Activated CD8-positive, alpha-beta memory T cell treated with anti-CD3 and anti-CD28 coated beads for 1 hour (primary cell): ENCODE measurements at places on chromosomes 2 and 18.

GRCh38 chr2:210376694-210377093 lies 61.7 kb upstream of the MYL1 start:
- no peak for DNase-seq

GRCh38 chr2:6054161-6054671 lies 362.0 kb downstream of the SOX11 start:
- no peak for DNase-seq

- DNase-seq: no peak
These were observed 2.2 kb downstream of the RBM45 start for GRCh38 chr2:178114462-178114861.

DNA sequence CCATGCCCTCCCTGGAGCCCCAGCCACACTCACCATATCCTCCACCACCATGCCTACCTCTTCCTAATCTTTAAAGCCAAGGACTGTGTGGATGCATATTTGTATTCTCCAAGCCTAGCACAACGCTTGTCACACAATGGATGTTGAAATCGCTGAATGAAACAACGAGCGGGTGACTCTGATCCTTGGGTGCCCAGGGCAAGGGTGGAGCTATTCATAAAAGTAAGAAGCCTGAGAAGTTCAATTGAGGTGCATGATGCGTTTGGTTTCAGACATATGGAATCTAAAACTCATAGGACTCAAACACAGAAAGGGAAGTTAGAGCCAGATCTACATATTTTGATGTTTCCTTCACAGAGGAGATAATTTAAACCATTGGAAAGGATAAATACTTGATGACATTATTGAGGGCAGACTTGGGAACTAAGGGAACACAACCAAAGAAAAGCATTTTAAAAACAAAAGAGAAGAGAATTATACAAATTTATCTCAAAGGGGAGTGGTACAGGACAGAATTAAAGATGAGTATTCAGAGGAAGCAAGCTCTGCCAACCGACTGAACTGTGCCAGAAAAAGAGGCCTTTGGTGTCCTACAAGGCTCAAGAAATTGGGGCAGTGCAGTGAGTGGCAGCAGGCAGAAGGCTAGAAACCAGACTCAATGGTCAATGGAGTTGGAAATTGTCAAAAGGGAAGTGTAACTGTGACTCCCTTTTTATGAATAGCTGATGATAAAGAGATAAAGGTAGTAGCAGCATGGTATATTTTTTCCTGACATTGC lies 200.6 kb upstream of the NCKAP5 start:
- no peak for DNase-seq

DNA sequence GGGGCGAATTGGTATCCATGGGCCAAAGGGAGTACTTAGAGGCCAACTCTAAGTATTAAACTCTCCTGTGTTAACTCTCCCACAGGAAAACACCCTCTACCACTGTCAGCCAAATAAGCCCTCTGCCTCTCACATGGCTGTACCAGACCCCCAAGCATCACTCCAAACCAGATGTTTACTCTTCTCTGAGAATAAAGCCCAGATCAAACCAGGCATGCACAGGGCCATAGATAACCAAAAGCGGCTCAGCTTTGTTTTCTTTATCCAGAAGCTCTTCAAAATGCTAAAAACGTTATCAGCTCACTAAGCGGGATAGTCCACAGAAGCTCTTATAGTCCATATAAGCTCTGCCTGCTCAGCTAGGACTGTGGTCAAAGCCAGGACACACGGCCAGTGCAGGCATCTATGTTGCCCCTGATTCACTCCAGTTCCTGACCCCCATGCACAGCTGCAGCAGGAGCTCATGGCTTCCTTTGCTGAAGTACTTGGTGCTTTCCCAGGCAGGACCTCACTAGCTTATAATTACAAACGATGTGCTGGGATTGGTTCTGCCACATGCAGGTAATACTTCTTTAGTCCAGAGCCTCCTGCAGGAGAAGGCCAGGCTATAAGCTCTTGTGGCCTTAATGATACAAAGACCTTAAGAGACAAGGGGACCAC lies 21.0 kb upstream of the SEMA4C start:
- no peak for DNase-seq

- DNase-seq: no peak
These were observed 50.8 kb downstream of the FAM228A start for GRCh38 chr2:24225499-24226242.

DNA sequence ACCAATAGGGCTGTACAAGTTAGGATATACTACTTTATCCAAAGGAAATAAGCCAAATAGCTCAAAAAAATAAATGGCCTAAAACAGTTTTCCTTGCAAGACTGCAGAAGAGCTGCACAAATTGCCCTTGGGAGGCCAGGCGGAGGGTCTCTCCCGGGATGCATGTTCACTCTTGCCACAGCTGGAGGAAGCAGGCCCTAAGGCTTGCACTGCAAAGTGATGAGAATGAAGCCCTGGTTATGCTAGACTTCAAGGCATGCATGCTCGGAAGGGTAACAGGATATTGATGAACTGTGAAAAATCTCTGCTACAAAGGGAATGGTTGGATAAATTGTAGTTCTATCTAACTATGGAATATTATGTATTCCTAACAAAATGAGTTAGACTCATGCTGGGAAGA lies 27.5 kb upstream of the LDLRAD4 start:
- DNase-seq: no peak

DNA sequence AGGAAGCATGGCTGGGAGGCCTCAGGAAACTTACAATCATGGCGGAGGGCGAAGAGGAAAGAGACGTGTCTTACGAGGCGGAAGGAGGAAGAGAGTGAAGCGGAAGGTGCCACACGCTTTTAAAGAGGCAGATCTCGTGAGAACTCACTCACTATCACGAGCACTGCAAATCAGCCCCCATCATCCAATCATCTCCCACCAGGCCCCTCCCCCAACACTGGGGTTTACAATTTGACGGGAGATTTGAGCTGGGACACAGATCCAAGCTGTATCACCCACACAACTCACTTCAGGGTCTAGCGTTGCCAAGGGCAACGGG lies 5.1 kb upstream of the BOK start:
- DNase-seq: no peak

- no peak for DNase-seq
These were observed 21.9 kb downstream of the ST6GAL2 start for GRCh38 chr2:106864051-106864450.

- no peak for DNase-seq
These were observed 49.4 kb downstream of the RND3 start for GRCh38 chr2:150438041-150438440.

GRCh38 chr2:130813722-130814121 lies 23.0 kb upstream of the ARHGEF4 start:
- no peak for DNase-seq

DNA sequence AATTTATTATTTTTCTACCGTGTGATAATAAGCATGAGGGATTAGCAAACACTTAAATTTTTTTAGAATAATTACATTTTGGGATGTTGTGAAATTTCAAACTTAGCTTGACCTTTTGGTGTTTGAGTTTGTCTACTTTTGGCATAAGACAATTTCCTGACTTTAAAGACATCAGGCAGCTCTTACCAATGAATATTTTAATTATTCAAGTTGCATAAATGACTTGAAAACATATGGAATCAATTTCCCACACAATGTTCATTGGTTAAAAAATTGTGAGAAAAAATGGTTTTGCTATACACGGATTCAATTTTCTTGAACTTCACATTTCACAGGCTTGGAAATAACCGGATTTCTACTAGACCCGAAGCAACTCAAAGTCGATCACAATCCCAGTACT lies 243.4 kb downstream of the IKZF2 start:
- DNase-seq: no peak

DNA sequence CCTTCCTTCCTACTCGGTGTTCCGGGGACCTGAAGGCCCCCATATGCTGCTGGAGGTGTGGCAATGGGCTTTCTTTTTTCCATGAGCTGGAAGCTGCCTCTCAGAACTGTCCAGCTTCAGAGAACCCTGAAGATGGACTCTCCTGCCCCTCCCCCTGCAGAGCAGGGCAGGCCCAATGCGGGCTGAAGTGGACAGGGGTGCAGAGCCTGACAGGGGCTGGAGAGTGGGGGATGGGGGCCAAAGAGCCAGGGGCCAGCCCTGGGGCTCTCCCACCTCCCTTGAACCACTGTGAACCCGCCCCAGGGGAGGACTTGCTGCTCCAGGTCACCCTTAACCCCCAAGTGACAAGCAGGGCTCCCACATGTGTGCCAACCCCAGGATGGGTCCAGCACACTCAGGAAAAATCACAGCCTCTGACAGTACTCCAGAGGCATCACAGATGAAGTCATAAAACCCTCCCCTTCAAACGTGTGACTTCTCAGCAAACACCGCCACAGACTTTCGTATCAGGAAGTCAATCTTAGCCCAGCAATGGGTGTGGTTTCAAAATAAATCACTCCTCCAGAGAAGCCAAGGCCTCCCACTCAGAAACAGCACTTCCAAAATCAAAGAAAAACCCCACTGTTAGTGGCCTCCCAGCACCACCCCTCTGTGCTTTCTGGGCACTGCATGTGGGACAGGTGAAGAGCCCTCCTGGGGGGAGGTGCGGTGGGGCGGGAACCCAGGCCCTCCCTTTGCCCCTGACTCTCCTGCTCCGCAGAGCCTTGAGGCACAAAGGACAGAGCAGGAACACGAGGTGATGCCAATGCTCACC lies 135.8 kb downstream of the HDAC4 start:
- DNase-seq: no peak

DNA sequence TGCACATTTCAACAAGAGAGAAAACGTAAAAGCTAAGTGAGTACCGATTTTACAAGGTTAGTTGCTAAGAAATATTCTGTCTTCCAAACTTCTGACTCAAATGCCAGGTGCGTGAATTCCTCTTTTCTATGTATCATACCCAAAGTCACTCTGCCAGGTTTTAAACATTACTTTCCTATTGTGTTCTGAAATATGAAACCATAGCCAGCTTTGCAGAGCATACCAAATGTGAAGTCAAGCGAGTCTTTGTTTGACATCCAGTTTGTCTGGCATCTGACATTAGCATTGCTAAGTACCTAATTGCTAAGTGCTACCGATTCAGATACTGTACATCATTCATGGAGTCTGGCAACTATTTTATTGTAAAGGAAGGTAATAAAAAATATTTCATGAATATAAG lies 321.9 kb upstream of the GALNT5 start:
- DNase-seq: no peak

GRCh38 chr2:173997753-173998152 lies 32.6 kb upstream of the SP3 start:
- no peak for DNase-seq

GRCh38 chr2:120898961-120899750 lies 163.5 kb downstream of the GLI2 start:
- no peak for DNase-seq

DNA sequence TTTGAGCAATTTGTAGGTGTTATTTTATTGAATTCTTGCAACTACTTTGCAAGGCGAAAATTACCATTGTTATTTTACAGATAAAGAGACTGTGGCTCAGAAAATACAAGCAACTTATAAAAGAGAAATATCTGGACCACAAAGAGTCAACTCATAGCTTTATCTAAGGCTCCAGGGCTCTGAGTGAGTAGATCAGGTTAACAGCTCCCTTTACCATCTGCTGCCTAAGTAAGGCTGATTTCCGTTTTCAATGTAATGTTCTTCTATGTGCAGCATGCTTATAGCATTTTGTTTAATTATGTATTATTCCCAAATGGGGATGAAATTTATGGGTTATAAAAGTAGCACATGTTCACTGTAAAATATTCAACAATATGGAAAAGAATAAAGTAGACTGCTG lies 299.1 kb upstream of the TNP1 start:
- DNase-seq: no peak

GRCh38 chr2:12787891-12788801 lies 71.4 kb downstream of the TRIB2 start:
- no peak for DNase-seq

- no peak for DNase-seq
These were observed 35.7 kb upstream of the CABLES1 start for GRCh38 chr18:23099621-23100020.

DNA sequence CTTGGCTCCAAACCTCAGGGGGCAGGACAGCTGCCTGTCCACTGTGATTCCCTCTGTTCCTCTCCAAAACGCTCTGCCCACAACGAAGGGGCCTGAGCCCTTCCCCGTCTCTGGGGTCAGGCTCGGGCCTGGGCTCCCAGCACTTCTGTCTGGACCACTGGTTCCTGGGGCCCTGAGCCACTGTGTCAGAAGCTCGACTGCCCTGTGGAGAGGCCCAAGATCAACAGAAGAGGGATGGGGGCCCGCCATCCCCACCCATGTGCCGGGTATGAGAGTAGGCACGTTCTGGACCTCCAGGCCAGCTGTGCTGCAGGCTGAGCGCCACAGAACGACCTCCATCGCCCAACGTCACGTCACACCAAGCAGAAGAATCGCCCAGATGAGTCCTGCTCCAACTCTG lies 119.9 kb upstream of the HS6ST1 start:
- no peak for DNase-seq

- no peak for DNase-seq
These were observed 75.9 kb downstream of the CABLES1 start for GRCh38 chr18:23211146-23211545.

DNA sequence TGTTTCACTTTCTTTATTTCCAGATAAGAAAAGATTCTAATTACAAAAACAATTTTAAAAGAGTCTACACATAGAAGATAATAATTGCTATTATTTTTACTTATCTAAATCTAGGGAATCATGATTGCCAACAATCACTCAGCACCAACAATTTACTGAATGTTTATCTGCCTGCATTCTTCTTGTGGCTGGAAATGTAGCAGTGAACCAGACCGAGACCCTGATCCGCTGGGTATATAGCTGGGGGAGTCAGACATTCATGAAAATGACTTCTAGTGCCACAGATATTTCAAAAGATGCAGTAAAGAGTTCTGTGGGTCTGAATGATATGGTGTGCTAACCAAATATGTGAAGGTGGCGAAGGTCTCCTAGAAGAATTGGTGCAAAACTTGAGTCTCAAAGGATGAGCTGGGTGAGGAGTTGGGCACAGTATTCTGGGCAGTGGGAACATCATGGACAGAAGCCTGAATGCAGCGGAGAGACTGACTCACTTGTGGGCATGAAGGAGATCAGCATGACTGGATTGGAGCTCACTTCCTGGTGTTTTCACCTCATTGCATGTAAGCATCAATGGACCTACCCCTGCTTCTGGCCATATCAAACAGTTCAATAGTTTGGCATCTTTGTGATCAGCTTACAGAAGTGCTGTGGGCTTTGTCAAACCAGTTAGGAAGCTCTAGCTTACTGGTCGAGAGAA lies 26.1 kb upstream of the FN1 start:
- no peak for DNase-seq

DNA sequence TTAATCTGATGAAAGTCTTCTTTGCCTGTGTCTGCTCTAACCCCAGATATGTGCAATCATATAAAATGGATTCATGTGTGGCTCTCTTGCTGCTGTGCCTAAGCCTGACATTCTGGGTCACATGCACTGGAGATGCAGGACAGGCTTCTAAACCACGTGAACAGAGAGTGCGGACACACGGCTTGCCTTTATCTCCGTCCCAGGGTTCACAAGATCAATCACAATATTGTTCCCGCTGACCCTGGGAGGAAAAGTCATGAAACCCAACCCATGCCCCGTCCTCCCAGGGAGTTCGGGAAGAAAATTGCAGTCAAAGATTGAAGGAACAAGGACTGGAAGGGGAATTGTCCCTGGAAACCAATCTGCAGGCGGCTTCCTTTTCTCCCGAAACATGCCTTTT lies 74.8 kb downstream of the VAPA start:
- no peak for DNase-seq

- DNase-seq: no peak
These were observed 437.2 kb upstream of the HS6ST1 start for GRCh38 chr2:128755695-128756364.
